ENCODE measurements at places on chromosomes 3 and 15. TPM values are rescaled to one million over a fixed set of nuclear protein-coding genes. Genes with fewer than 3 reads are reported as not detected.

PCBP4 gene
- polyA plus RNA-seq = 101 TPM

TRANK1 gene
- polyA plus RNA-seq = 2.2 TPM

SLC12A1 gene
- not detected for polyA plus RNA-seq

MITF gene
- polyA plus RNA-seq = 17.9 TPM

FAM107A gene
- 47.9 TPM for polyA plus RNA-seq

GRCh38 chr3:12816521-12817342 lies 20.3 kb downstream of the CAND2 start:
- no peak for DNase-seq

- DNase-seq = no peak
Observed at GRCh38 chr15:72740219-72740618, 43.3 kb downstream of the ADPGK start.

GRCh38 chr3:142705198-142705597 lies 18.6 kb upstream of the TRPC1 start:
- DNase-seq = no peak

- no peak for DNase-seq
Observed at GRCh38 chr15:48858401-48858800, 19.5 kb upstream of the EID1 start.

DNA sequence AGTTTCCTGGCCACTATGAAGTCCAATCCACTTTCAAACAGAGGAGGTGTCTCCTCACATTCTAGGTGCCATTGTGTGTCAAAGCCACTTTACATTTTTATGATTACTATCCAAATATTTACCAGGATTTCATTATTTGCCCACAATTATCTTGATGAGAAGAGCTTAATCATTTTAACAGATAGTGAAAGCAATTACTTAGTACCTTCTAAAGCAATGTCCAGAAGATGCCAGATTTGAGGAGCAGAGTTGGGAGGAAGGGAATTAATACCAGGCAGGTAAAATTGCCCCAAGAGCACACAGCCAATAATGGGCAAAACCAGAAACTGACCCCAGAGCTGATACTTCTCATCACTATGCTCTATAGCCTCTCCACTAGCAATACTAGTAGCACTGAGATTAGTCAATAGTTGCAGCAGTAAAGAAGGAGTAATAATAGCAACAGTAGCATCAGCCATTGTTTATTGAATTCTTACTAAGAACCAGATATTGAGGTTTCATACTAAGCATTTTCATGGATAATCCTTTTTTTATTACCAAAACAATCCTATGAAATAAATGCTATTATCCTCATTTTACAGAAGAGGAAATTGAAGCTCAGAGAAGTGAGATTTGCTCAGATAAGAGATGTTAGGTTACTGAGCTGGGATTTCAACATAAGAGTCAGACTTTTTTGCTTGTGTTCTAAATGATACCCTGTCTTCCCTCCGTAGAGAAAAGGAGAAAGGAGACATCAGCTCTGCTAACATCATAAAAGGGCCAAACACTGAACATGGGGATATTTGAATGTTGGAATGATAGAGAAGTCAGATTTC lies 509.3 kb upstream of the CFAP20DC start:
- DNase-seq = no peak

DNA sequence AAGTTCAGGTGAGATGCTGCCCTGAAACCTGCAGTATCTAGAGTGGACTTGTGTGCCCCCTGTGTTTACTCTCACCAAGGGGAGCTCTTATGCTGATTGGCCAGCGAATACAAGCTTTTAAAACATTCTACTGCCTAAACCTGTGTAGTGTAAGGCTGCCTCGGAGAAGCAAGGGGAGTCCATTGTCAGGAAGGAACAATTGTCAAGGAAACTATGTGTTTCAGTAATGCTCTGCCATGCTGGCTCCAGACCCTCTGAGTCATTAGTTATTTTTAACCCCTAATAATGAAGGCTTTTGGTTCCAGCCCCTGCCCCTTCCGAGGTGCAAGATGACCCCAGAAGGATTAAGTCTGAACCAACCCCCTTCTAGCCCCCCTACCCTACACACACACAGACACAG lies 66.1 kb upstream of the CHMP2B start:
- no peak for DNase-seq

DNA sequence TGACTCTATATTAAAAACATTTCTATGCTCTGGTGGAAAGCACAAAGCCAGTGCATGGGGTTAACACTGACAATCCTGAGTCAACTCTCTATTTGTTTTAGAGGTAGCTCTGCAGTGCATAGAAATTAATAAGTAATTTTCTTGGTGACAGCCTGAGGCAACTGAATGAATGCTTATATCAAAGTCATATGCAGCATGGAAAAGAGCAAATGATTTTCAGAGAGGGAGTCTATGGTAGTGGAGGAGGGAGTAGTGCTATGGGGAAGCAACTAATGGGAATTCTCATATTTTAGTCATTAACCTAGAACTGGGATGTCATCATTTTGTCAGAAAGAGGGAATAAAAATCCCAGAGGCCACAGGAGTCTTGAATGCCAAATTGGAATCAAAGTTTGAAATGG lies 99.1 kb downstream of the CLSTN2 start:
- DNase-seq = no peak

DNA sequence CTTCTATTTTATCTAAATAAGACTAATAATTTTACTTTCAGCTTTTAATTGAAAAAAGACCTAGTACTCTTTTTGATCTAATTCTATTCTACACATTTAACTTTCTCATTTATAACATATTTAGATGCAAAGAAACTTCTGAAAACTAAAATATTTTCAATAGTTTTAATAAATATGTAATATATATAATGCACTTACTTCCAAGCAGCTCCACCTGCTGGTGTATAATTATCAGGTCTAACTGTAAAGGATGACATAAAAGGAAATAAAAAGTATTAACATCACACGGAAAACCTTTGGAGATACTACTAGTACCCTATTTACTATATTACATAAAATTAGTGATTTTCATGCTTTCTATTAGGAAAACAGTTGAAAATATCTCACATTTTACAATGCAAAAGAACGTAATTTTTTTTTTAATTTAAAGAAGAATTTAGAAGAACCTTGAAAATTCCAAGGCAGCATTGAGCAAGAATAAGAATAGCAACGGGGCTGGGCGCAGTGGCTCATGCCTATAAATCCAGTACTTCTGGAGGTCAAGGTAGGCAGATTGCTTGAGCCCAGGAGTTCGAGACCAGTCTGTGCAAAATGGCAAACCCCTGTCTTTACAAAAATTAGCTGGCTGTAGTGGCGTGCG lies 10.2 kb downstream of the PLSCR5 start:
- DNase-seq = no peak

- DNase-seq = no peak
Observed at GRCh38 chr15:62242999-62243398, 77.9 kb upstream of the C2CD4B start.
